Activated naive CD8-positive, alpha-beta T cell treated with anti-CD3 and anti-CD28 coated beads, Interleukin-2, amount 10 ng/mL, durations not matched to agents 7 days and 5 days (primary cell): ENCODE measurements at places on chromosomes 1 and 21. TPM values are rescaled to one million over a fixed set of nuclear protein-coding genes. Genes with fewer than 3 reads are reported as not detected.
A peak's percentile ranks its signal among the peaks of the same experiment; 100 is the strongest.

DNA sequence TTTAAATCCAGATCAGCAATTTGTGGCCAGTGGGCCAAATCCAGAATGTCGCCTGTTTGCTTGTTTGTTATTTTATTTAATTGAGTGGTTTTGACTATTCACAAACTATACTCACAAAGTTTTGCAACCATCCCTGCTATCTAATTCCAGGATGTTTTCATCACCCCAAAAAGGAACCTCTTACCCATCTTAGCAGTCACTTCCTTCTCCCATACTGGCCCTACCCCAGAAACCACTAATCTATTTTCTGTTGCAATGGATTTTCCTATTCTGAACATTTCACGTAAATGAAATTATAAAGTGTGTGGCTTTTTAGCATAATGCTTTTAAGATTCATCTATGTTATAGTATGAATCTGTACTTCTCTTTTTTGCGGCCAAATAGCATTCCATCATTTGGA is 41.3 kb downstream of the WDTC1 start:
- H3K36me3 ChIP-seq: peaks cover 16% of the 10 kb centered on the region
- DNase-seq: no peak
- no peaks in the 10 kb centered on the region for H3K4me1 ChIP-seq
- H3K27me3 ChIP-seq: no peaks in the 10 kb centered on the region

The CLEC20A gene
- total RNA-seq: not detected

- H3K36me3 ChIP-seq: peaks cover 16% of the 10 kb centered on the region
- H3K4me1 ChIP-seq: peaks cover 29% of the 10 kb centered on the region
- peak overlapping the region; percentile 94 for H3K4me3 ChIP-seq
These were observed 739 bp downstream of the SMG5 start for GRCh38 chr1:156281693-156282478.

GRCh38 chr1:86197206-86197855 is 40.8 kb upstream of the COL24A1 start:
- H3K36me3 ChIP-seq: no peaks in the 10 kb centered on the region
- no peak for DNase-seq

DNA sequence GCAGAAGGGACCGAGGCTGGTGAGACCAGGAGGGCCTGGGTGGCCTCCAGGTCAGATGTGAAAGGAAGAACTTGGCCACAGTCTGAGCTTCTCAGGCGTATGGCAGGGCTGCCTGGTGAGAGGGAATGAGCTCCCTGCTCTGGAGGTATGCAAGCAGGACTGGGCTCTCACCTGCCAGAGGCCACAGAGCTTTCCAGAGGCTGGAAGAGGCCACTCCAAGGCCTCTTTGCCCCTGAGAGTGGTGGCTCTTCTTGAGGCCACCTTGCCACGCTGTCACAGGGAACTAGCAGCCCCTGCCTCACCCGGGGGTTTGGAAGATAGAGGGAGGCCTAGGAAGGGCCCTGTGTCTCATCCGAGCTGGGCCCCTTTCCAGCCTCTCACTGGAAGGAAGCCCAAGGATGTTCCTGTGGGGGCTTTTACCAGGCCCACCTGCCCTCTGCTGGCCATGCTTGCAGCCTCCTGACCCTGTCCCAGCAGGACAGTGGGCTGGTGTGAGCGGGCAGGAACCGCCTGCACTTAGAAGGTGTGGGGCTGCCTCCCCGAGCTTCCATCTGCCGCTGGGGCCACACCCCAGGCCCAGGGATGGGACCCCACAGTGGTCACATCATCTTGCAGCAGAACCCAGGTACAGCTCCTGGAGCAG is 10.0 kb downstream of the PCSK9 start:
- no peaks in the 10 kb centered on the region for H3K4me1 ChIP-seq
- no peak overlapping the region for H3K4me3 ChIP-seq
- no peak for DNase-seq
- H3K27ac ChIP-seq: no peak overlapping the region

DNA sequence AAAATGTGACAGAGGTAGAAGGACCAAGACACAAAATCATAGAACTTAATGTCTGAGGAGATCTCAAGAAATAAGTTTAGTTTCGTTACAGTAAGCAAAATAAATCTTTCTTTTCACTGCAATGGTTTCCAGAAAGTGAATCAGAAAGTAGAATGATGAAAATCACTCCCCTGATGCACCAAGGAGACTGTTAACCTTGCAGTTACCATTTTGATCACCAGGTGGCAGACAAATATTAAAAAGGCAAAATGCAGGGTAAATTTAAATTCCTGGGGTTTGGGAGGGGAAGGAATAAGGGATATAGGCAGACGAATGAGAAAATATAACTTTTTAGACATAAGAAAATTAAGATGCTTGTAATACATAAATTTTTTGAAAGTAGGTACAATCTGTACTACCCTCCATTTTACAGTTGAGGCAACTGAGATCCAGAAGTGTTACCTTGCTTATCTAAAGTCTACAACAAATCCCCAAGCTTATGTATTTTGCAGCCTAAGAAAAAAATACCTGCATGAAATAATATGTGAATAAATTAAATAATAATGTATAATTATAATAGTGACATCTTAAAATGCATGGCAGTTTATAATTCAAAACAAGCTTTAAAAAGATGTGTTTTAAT is 253.2 kb downstream of the CRB1 start:
- DNase-seq: no peak
- no peaks in the 10 kb centered on the region for H3K36me3 ChIP-seq
- no peak overlapping the region for H3K27ac ChIP-seq
- H3K27me3 ChIP-seq: no peaks in the 10 kb centered on the region

DNA sequence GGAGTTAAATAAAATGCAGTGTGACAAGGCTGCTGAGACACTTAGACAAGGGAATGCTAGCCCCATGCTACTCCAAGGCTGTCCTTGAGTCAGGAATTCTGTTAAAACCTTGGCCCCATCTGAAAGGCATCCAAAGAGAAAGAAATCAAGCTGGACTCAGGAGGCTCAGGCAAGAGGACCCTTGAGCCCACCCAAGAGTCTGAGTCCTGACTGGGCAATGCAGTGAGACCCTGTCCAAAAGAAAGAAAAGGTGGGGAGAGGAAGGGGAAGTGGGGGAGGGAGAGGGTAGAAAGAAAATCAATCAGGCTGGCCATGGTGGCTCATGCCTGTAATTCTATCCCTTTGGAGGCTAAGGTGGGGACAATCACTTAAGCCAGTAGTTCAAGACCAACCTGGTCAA is 26.7 kb downstream of the CLSTN1 start:
- peak overlapping the region; percentile 32 for H3K27ac ChIP-seq
- no peak overlapping the region for H3K4me3 ChIP-seq
- no peak for DNase-seq
- peaks cover 24% of the 10 kb centered on the region for H3K36me3 ChIP-seq
- H3K27me3 ChIP-seq: no peaks in the 10 kb centered on the region
- peaks cover 42% of the 10 kb centered on the region for H3K4me1 ChIP-seq

The STUM gene
- not detected for total RNA-seq

DNA sequence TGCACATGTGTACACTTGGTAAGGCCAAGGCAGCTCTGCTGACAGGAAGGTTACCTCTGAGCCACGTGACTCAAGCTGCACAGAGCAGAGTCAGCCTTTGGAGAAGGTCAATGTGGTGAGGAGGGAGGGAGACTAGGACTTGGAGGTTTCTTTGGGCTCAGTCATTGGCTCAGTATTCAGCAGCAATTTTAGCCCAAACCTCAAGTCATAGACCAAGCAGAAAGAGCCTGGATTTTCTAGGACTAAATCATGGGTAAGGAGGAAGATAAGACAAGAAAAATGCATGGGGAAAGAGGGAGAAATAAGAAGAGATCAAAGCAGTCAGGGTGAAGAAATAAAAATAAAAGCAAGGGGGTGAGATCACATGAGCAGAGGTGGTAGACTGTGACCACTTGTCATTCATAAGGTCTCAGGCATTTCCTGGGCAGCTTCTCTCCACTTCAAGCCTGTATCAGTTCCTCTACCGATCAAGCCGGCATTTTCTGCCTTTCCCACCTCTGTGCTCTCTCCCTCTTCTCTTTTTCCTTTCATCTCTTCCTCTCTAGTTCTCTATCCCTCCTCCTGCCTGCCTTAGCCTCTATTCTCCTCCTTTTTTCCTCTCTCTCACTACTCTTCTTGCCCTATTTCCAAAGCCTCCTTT is 51.7 kb upstream of the DUSP10 start:
- H3K4me3 ChIP-seq: peak overlapping the region; percentile 6
- no peaks in the 10 kb centered on the region for H3K27me3 ChIP-seq
- peaks cover 17% of the 10 kb centered on the region for H3K36me3 ChIP-seq

- peaks cover 2% of the 10 kb centered on the region for H3K27me3 ChIP-seq
- DNase-seq: peak; percentile 76
- peak within 1 kb of the TSS; percentile 89 for H3K4me3 ChIP-seq
- peak within 1 kb of the TSS; percentile 95 for H3K27ac ChIP-seq
These were observed at the start of gene SHISAL2A for GRCh38 chr1:52632732-52633290. Gene SHISAL2A, plus strand, starts transcription at chr1:52633168. Its CDS starts 326 bp downstream, at chr1:52633494.

The SPRR1A gene
- not detected for total RNA-seq

DNA sequence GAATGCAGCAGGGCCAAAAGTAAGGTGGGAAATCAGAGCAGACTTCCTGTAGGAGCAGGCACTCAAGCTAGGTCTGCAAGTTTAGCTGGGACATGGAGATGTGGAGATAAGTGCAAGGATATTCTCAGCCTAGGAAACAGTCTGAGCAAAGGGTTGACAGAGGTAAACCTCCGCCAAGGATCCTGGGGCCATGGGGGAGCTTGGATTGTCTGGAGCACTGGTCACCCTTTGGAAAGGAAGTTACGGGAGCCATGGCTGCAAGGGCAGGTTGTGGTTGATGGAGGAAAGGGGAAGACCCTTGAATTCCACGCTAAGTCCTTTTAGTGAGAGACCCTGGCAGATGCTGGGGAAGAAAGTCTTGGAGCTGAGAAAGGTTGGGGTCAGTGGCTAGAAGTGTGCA is 150.9 kb downstream of the PTPRU start:
- no peaks in the 10 kb centered on the region for H3K4me1 ChIP-seq
- no peak overlapping the region for H3K4me3 ChIP-seq
- peaks cover 11% of the 10 kb centered on the region for H3K27me3 ChIP-seq
- DNase-seq: no peak
- no peak overlapping the region for H3K27ac ChIP-seq

DNA sequence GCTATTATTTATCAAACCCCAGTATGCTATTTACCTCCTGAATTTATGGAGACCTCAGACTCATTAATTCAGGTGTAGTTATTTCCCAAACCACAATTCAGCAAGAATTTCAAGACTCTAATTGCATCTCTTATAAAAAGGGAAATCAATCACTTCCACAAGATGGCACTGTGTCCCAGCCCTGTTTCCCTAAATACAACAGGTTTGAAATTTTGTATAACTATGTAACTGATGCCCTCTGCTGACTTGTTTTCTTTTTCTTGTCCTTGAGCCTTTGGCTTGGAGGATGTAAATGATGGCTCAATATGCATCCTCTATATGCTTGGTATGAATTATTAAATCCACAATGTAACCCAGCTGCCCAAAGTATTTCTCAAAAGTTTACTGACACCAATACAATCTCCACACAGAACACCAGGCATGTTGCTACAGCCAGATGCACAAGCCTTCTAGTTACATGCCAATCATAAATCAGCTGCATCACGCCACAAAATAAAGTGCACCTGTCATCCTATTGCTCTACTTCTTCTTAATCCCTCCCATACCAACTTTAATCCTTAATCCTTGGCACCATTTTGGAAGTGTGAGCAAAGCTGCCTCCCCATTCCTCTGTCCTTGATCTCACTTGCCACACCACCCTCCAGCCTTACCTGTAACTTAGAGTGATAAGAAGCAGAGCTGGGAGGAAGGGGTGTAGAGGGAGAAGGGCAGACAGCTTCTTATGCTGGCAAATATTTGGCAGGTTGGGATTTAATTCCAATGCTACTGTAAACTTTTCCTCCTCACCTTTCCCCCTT is 9.0 kb downstream of the C1orf105 start:
- no peak for DNase-seq
- no peak overlapping the region for H3K4me3 ChIP-seq
- H3K4me1 ChIP-seq: peaks cover 23% of the 10 kb centered on the region
- peak overlapping the region; percentile 11 for H3K27ac ChIP-seq

- peaks cover 12% of the 10 kb centered on the region for H3K27me3 ChIP-seq
- no peak overlapping the region for H3K4me3 ChIP-seq
- peaks cover 8% of the 10 kb centered on the region for H3K4me1 ChIP-seq
- no peaks in the 10 kb centered on the region for H3K36me3 ChIP-seq
- no peak overlapping the region for H3K27ac ChIP-seq
- no peak for DNase-seq
These were observed 401.3 kb downstream of the HHAT start for GRCh38 chr1:210730023-210730422.

The ZFP69 gene
- total RNA-seq: 2.3 TPM

DNA sequence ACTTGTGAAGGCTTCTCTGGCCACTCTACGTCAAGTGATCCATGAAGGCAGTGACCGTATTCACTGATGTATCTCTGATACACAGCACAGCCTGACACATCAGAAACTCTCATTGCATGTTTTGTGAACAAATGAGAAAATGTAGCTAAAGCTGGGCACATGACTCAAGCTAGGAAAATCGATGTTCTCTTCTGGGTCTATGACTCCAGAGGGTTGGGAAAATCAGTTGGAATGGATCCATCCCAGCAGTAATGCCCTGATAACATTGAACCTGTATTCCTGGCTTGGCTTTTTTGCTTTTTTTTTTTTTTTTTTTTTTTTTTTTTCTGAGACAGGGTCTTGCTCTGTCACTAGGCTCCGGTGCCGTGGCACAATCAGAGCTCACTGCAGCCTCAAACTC is 395.7 kb downstream of the KCNH1 start:
- H3K27ac ChIP-seq: no peak overlapping the region
- H3K36me3 ChIP-seq: peaks cover 1% of the 10 kb centered on the region
- no peak for DNase-seq
- H3K4me3 ChIP-seq: no peak overlapping the region

GRCh38 chr1:165717918-165718515 is 19.7 kb upstream of the ALDH9A1 start:
- DNase-seq: no peak
- peaks cover 3% of the 10 kb centered on the region for H3K27me3 ChIP-seq
- no peaks in the 10 kb centered on the region for H3K4me1 ChIP-seq
- H3K4me3 ChIP-seq: no peak overlapping the region
- peaks cover 1% of the 10 kb centered on the region for H3K36me3 ChIP-seq

DNA sequence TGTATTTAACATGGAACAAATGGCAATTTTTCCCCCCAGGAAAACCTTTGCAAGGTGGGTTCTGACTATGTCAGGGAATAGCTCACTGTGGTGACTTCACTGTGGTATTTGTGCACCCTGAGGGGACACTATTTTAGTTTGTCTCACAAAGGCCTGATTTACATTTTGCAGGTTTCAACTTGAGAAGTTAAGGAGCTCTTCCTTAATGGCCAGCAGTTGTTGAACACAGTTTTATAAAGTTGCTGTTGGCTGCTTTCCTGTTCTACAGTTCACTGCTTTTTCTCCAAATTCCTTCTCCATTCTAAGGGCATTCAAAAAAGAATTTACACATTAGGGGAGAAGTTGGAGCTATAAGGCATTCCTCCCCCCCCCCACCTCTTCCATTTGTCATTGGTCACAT is 4.6 kb downstream of the LAMC1 start:
- no peak overlapping the region for H3K4me3 ChIP-seq
- H3K4me1 ChIP-seq: peaks cover 11% of the 10 kb centered on the region
- H3K36me3 ChIP-seq: peaks cover 2% of the 10 kb centered on the region
- peaks cover 85% of the 10 kb centered on the region for H3K27me3 ChIP-seq
